ENCODE measurements at places on chromosomes 2 and 18.

DNA sequence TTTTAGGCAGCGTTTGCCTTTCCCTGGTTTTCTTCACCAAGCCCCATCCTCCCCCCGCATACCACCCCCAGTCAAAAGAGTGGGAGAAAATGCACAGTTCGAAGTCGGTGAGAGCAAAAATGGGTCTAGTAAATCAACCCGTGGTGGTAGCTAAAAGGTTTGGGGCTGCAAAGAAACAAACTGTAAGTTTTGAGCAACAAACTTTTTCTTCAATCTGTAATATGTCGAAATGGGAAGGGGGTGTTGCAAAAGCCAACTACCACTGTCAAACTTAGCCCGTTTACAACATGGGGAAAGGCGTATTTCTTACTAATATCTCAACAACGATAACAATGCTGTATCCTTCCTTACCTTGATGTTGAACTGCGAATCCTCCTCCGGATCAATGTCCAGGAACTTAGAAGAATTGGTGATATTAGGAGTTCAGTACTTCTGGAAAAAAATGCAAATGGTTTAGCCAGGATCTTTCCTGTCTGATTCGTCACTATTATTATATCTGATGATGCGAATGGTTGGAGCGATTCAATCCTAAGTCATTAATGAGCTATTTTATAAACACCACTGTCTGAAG, 2.4 kb upstream of the SATB2 start:
- no peak for DNase-seq

GRCh38 chr2:121736140-121736461, 574 bp downstream of the NIFK start:
- no peak for DNase-seq

DNA sequence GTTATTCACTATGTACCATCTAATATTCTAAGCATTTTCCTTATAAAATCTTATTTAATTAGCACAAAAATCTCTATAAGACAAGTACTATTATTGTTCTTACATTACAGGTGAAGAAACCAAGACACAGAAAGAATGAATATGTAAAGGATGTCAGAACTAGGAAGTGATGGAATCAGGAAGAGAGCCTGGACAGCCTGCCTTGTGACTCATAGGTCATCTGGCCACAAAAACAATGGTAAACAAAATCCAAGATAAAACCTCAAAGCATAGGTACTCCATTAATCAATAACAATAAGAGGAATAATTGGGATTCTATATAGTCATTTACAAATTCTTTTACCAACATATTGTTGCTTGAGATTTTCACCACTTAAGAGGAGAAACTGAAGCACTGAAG, 505.4 kb upstream of the PIK3C3 start:
- DNase-seq, result no peak

- DNase-seq, result no peak
These were observed 10.5 kb downstream of the VIT start for GRCh38 chr2:36707050-36707449.

DNA sequence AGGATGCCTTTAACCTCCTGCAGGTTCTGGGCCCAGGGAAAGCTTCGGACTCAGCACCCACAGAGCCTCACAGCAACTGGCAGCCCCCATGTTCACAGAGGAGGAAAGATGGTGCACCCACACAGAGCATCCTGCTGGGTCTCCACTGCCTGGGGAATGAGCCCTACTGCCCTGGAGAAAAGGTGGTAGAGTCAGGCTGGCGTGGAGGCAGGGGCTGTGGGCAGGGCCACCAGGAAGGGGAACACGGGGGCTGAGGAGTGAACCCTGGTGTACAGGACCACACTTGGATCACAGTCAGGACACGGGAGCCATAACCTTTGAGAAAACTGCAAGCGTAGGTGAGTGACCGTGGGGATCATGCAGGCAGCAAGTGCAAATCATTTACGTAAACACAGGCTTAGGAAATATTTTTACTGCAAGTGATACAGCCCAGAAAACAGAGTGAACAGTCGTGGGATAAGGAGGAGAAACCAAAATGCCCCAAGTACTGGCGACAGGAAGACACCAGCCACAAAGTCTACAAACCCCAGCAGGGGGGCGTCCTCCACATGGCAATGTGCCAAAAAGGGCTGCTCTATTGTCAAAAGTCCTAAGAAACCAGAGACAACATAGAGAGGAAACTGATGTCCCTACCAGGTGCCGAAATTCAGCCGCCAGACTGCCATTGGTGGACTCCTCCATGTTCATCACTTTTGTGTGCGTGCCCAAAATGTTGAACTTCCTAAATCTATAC, 27.6 kb downstream of the STAT1 start:
- no peak for DNase-seq

GRCh38 chr2:47072728-47073191, 82.3 kb downstream of the STPG4 start:
- no peak for DNase-seq

GRCh38 chr2:200732866-200733265, 78.8 kb upstream of the BZW1 start:
- DNase-seq, result no peak

DNA sequence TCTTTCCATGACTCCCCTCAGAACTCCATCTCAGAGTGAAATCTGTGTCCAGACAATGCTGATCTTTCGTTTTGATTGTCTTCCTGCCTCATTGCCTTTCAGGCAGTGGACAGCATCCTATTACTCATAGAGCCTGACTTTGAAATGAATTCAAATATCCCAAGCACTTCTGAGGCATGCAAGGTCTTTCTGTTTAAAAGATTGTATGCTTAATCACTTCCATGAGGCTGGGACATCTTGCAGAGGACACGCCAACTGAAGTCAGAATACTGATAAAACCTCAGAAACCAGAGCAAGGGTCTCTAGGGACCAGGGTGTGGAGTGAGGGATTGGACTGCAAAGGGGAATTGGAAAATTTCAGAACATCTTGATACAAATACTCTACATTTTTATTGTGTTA, 836.5 kb upstream of the ID2 start:
- DNase-seq, result no peak

- DNase-seq, result no peak
These were observed 83.8 kb downstream of the TMEM247 start for GRCh38 chr2:46563186-46563585.

GRCh38 chr2:17058772-17059402, 393.3 kb upstream of the CYRIA start:
- no peak for DNase-seq

GRCh38 chr2:11203480-11203879, 48.2 kb downstream of the SLC66A3 start:
- DNase-seq, result no peak

- DNase-seq, result no peak
These were observed 29.0 kb downstream of the LINC00305 start for GRCh38 chr18:64119916-64120315.

- no peak for DNase-seq
These were observed 2.0 kb downstream of the NAGK start for GRCh38 chr2:71070294-71071093.

All from effector memory CD4-positive, alpha-beta T cell (primary cell).